Omental fat pad (tissue), 4 donors: ENCODE measurements at places on chromosomes 4 and X. TPM values are rescaled to one million over a fixed set of nuclear protein-coding genes. Genes with fewer than 3 reads are reported as not detected.

GRCh38 chr4:10106421-10107039 is 10.1 kb downstream of the WDR1 start:
- peak; percentile 71 for DNase-seq

ERVMER34-1 gene
- total RNA-seq = not detected

GRCh38 chr4:76205476-76205875 is 8.1 kb downstream of the SCARB2 start:
- DNase-seq = no peak

EFHC2 gene
- not detected for total RNA-seq

DNA sequence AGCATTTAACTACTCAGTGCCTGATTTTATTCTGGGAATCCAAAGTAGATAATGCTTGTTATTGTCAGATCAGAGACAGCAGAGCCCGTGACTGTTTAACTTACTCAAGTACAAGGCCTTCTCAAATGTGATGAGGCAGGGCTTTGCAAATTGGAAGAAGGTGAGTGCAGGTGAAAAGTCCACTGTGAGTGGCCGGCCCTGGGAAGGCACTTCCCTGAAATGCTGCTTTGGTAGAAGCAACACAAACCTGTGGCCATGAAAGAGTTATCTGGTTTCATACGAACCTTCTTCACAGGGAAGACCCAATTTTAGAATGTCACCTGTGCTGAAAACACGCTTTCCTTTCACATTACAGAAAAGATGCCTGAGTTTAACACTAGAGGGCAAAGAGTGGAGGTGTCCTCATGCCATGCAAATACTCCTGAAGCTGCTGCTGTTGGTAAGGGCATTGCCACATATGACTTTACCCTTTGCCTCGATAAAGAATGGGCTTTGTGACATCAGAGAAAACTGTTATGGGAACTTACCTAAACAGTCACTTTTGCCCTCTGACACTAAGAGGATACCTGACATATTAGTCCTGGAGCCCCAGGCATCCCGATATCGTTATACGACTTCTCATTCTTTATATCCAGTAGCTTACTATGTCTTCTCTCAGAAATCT is 8.0 kb downstream of the PPARGC1A start:
- no peak for DNase-seq

GRCh38 chrX:110414679-110415439 is 56.2 kb downstream of the RTL9 start:
- DNase-seq = no peak

- no peak for DNase-seq
Measured at GRCh38 chr4:83250687-83251446, 33.7 kb downstream of the COQ2 start.

GRCh38 chr4:7045961-7046921 is 3.1 kb downstream of the TADA2B start:
- DNase-seq = no peak

OCIAD2 gene
- total RNA-seq = 5.8 TPM

- no peak for DNase-seq
Measured at GRCh38 chr4:21991562-21991961, 43.0 kb upstream of the KCNIP4 start.

GRCh38 chr4:38867478-38868058 is at the start of gene FAM114A1:
FAM114A1 (plus strand) TSS chr4:38867806; CDS start chr4:38878079, 10,273 bp downstream.
- DNase-seq = no peak

GRCh38 chr4:20176881-20177280 is 74.8 kb upstream of the SLIT2 start:
- DNase-seq = no peak
